ENCODE measurements at places on chromosomes 16 and 17. TPM values are rescaled to one million over a fixed set of nuclear protein-coding genes. Genes with fewer than 3 reads are reported as not detected.

RDM1 gene
- total RNA-seq = 0.30 TPM

CCDC57 gene
- total RNA-seq = 27.4 TPM

TMEM100 gene
- total RNA-seq = 0.23 TPM

CKLF gene
- 51.1 TPM for total RNA-seq

C17orf78 gene
- not detected for total RNA-seq

EPX gene
- not detected for total RNA-seq

MARCHF10 gene
- total RNA-seq = not detected

LSM12 gene
- total RNA-seq = 44.3 TPM

CD7 gene
- total RNA-seq = not detected

CLEC19A gene
- total RNA-seq = not detected

ANKS4B gene
- total RNA-seq = not detected

SDF2 gene
- total RNA-seq = 79.6 TPM

KRTAP9-4 gene
- not detected for total RNA-seq

SPNS2 gene
- 0.37 TPM for total RNA-seq

KRT12 gene
- total RNA-seq = not detected

RNF222 gene
- not detected for total RNA-seq

TSPAN10 gene
- total RNA-seq = 2.1 TPM

MFAP4 gene
- total RNA-seq = 41.3 TPM

PRSS8 gene
- total RNA-seq = not detected

OTOA gene
- 0.09 TPM for total RNA-seq

ALDH3A2 gene
- total RNA-seq = 21.4 TPM

TP53TG3F gene
- total RNA-seq = not detected

SAMD14 gene
- 5.3 TPM for total RNA-seq

AHSP gene
- total RNA-seq = not detected
